Endothelial cell (in vitro differentiated cells): ENCODE measurements at places on chromosomes 2 and 18.

GRCh38 chr2:241390301-241391206 lies 34.5 kb downstream of the FARP2 start:
- no peak for DNase-seq

- DNase-seq = no peak
Measured at GRCh38 chr2:237819231-237819630, 20.7 kb downstream of the RBM44 start.

- no peak for DNase-seq
Measured at GRCh38 chr18:64678048-64678447, 529.2 kb upstream of the LINC00305 start.

DNA sequence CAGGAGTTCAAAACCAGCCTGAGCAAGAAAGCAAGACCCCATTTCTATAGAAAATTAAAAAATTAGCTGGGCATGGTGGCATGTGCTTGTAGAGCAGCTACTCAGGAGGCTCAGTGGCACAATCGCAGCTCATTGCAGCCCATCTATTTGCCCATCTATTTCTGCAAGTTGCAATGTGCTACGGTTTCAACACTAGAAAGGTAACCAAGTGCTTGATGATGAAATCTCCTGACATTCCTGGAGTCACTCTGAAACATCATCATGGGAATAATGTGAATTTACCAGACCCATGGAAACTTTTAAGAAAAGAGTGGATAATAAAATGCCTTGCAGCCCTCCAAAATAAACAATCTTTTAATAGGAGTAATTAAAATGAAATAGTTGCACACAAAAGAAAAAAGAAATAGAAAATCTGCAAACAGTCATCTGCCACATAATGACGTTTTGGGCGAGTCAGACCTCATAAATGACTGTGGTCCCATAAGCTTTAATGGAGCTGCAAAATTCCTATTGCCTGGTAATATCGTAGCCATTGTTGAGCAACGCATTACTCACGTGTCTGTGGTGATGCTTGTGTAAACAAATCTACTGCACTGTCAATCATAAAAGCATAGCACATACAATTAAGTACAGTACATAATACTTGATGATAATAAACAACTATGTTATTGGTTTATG lies 46.6 kb upstream of the AMMECR1L start:
- no peak for DNase-seq

GRCh38 chr2:224869601-224870233 lies 153.6 kb upstream of the CCDC195 start:
- no peak for DNase-seq

GRCh38 chr18:54444319-54444914 lies 86.7 kb downstream of the C18orf54 start:
- peak; percentile 70 for DNase-seq

DNA sequence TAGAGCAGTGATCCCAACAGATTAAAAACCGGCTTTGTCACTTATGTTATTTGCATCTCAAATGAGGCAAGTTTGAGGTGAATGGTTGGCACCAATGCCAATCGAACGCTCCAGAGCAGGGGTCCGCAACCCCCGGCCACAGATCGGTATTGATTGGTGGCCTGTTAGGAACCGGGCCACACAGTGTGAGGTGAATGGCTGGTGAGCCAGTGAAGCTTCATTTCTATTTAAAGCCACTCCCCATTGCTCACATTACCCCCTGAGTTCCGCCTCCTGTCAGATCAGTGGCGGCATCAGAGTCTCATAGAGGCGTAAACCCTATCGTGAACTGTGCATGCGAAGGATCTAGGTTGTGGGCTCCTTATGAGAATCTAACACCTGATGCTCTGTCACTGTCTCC lies 132.0 kb downstream of the TMEM182 start:
- DNase-seq = no peak

GRCh38 chr2:31296641-31297287 lies 62.8 kb downstream of the EHD3 start:
- no peak for DNase-seq

DNA sequence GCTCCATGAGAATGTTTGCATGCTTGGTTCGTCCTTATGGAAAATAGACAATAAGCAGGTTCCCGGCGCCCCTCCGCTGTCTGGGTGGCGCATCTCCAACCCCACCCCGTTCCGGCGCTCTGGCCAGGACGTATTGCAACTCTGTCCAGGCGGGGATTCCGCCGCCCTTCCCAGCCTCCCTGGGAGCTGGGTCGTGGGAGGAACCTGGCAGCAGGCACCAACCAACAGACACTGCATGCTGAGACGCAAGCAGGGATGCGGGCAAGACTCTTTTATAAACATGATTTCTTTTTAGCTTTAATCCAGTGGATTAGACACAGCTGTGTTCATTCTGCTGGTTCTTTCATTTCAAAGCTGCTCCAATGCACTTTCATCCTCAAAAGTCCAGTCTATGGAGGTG lies 240.2 kb downstream of the SH3BP4 start:
- DNase-seq = no peak

DNA sequence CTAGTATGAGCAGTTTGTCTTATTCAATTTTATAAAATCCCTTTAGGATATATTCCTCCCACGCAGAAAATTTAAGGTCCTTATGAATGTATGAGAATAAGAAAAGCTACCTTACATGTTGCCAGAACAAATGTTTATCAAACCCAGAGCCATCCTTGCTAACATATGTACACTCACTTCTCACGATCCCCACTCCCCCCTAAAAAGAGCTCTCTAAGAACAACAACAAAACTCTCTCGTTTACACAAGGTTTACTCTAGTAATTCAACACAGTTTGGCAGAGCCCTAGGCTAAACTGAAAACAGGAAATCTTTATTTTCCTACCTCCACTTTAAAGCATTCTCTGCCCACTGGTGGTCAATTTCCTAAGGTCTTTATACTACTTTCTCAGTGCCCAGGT lies 504.9 kb downstream of the ZEB2 start:
- no peak for DNase-seq

- DNase-seq = no peak
Measured at GRCh38 chr2:172098650-172099471, 3.8 kb downstream of the DLX2 start.

DNA sequence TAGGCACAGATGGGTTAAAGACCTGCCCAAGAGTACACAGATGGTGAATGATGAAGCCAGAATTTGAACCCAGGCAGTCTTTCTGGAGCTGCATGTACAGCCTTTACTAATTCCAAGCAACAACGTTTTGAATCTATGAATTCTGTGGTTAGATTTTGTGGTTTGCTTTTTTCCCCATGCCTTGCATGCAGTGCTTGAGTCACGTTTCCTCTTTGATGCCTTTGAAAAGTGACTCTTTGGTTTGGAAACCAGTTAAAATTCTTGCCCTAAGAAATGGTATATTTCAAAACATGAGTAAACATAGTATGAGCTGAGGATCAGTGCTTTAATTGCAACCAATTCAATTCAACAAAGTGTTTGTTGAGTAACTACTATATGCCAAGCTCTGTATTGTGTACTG lies 48.2 kb upstream of the PPM1B start:
- DNase-seq = no peak

DNA sequence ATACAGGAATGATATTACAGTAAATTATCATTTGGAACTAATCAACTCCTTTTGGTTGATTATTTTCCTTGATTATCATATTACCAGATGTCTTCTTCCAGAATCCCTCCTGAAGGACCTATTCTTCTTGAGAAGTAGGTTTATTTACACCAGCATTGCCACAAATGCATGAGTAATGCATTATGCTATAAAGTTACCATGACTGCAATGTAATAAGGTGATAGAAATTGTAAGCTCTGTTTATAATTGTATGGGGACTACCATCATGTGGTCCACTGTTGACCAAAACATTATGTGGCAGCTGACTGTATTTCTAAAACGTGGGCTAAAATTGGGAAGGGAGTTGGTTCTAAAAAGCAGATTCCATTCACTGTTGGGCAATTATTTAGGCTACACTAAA lies 602.2 kb downstream of the NYAP2 start:
- DNase-seq = no peak

DNA sequence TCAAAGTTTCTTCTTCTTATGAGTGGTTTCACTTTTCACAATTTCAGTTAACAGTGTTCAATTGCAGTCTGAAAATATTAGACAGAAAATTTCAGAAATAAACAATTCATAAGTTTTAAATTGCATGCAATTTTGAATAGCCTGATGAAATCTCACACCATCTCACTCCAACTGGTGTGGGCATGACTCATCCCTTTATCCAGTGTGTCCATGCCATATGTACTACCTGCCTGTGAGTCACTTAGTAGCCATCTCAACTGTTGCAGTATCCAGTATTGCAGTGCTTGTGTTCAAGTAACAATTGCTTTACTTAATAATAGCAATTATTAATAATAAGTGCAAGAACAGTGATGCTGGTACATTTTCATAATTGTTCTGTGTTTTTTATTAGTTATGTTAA lies 1202.5 kb downstream of the DSC3 start:
- DNase-seq = no peak
